Activated effector memory CD4-positive, alpha-beta T cell treated with anti-CD3 and anti-CD28 coated beads, Interleukin-2, amount 50 U/mL, for 16 hours (primary cell): ENCODE measurements at places on chromosomes 7 and 10.

DNA sequence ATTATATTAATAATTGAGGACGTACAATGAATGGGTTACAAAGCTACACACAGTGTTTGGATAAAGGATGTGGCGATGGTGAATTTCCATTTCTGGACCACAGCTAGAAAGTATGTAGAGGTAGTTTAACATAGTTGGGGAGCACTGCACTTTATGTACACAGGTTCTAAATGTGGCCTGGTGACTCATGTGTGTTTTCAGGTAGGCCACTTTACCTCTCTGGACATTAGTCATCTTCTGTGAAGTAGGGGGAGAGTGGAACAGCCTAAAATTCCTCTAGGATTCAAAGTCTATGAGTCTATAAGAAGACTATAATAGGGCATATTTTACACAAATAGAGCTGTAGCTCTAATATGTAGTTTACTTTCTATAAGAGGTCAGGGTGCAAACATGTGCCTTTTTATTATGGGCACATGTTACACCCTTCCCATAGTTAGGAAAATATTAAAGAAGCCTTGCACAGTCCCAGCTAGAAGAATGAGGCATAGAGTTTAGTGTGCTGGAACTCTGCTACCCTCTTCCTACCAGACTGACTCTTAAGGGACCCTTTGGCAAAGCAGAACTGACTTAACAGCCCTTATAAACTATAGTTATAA is 594.9 kb downstream of the LRMDA start:
- DNase-seq: no peak

- no peak for DNase-seq
These were observed 550.5 kb upstream of the COBL start for GRCh38 chr7:51867117-51867516.

DNA sequence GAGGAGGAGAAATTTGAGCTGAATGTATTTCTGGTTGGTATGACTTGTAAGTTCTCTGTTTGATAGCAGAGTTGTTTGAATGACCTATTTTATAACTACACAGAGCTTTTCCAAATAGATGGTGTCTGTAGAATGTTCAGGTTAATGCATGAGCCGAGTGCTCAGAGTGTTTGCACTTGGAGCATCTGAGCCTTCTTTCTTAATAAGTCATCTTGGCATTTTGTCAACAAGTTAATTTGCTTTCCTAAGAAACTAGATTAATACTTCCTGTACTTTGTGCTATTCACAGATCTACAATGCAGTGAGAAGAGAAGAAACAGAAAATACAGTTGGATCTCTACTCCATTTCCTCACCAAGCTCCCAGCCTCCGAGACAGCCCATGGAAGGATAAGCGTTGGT is 138.2 kb downstream of the PLCE1 start:
- DNase-seq: no peak

DNA sequence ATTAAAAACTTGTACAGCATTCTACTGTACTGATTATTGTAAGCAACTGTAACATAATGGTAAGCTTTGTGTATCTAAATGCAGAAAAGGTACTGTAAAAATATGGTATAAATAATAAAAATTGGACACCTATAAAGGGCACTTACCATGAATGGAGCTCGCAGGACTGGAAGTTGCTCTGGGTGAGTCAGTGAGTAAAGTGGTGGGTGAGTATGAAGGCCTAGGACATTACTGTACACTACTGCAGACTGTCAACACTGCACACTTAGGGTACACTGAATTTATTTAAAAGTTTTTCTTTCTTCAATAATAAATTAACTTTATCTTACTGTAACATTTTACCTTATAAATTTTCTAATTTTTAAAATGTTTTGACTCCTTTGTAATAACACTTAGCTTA is 118.6 kb upstream of the ASAH2 start:
- DNase-seq: no peak

DNA sequence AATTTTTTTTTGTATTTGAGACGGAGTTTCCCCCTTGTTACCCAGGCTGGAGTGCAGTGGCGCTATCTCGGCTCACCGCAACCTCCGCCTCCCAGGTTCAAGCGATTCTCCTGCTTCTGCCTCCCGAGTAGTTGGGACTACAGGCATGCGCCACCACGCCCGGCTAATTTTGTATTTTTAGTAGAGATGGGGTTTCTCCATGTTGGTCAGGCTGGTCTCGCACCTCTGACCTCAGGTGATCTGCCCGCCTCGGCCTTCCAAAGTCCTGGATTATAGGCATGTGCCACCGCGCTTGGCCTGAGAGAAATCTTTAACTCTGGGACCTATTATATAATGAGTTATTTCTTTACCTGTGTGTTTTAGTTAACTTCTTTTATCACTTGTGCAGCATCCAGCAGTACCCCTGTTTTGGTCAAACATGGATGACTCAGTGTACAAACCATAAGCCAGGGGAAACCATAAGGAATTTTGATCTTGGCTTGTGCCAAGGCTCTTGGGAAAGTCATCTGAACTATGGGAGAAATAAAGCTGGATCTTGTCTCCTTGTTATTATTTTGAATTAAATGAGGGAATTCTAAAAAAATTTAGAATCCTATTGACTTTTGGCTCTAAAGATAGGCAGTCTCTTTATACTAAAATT is 23.6 kb upstream of the ZRANB1 start:
- peak; percentile 63 for DNase-seq
